ENCODE measurements at places on chromosomes 2 and 18. TPM values are rescaled to one million over a fixed set of nuclear protein-coding genes. Genes with fewer than 3 reads are reported as not detected.
A peak's percentile ranks its signal among the peaks of the same experiment; 100 is the strongest.

ANKRD30BL gene
- total RNA-seq, result not detected

CAVIN2 gene
- total RNA-seq, result 54.0 TPM

DNA sequence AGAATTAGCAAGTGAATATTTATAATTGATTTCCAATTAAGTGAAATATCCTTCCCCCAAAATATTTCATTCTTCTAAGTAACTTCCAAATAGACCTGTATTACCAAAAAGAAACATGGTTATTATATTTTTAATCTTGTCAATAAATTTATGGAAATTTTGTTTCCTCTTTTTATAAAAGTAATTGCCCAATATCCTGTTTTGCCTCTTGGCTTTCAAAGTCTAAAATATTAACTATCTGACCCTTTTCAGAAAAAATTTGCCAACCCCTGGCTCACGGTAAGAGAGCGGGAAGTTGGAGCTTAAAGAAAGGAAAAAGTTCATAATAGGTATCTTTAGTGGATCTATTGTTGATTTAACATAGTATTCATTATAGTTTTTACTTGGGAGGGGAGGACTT, 20.4 kb upstream of the SANBR start:
- H3K4me1 ChIP-seq, result no peaks in the 10 kb centered on the region
- peak overlapping the region; percentile 1 for H3K27ac ChIP-seq
- no peaks in the 10 kb centered on the region for H3K27me3 ChIP-seq

- no peak overlapping the region for H3K4me3 ChIP-seq
- H3K36me3 ChIP-seq, result no peaks in the 10 kb centered on the region
- no peaks in the 10 kb centered on the region for H3K27me3 ChIP-seq
- H3K27ac ChIP-seq, result no peak overlapping the region
- DNase-seq, result no peak
- peaks cover 8% of the 10 kb centered on the region for H3K4me1 ChIP-seq
These were observed 144.7 kb downstream of the FAM210A start for GRCh38 chr18:13581496-13582177.

DNA sequence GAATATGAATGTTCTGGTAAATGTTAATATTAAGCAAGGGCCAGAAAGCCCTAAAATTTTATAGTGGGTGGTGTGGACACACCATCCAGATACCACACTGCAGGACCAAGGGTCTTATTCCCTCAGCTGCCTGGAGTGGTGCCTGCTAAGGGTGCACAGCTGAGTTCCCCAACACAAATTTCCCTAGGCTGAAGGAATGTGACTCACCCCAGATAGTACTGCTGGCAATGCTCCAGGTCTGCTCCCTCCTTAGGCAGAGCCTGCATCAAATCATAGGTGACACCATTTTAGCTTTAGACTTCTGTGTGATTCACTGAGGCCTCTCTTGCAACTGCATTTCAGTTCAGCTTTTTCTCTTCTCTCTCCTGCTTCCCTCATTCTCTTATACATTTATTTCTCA, 321.1 kb downstream of the SATB2 start:
- H3K4me1 ChIP-seq, result no peaks in the 10 kb centered on the region
- H3K4me3 ChIP-seq, result no peak overlapping the region
- H3K36me3 ChIP-seq, result no peaks in the 10 kb centered on the region
- no peak for DNase-seq

CRACDL gene
- total RNA-seq, result 16.2 TPM

DNA sequence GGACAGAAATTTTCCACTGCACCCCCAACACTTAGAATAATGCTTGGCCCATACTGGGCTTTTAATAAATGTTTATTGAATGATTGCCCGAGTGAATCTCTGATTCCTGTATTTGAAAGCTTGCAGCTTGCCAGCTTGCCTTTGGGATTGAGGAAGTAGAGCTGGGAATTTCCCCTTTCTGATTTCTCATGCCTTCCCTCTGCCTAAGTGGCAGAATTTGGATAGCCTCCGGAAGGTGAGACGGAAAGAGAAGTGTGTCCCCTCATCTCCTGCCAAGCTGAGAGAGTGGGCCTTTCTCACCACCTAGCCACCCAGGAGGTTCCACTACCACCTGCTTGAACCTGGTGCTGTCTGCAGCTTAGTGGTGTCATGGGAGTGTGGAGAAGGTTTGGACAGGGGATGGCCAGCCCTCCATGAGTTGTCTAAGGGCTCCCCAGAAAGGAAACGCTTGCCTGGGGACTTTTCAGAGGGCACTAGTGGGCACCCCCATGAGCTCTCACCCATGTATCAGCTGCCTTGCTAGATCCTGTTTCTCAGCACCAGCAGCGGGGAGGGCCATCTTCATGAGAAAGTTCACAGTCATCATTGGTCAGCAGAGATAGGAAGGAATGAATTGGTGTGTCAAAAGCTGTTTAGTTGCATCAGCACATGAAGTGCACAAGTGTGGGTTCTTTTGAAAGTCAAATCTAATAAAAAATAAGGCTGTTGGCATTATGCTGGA, 8.6 kb upstream of the NCOA1 start:
- H3K36me3 ChIP-seq, result no peaks in the 10 kb centered on the region
- no peaks in the 10 kb centered on the region for H3K4me1 ChIP-seq
- DNase-seq, result no peak
- no peaks in the 10 kb centered on the region for H3K27me3 ChIP-seq

DNA sequence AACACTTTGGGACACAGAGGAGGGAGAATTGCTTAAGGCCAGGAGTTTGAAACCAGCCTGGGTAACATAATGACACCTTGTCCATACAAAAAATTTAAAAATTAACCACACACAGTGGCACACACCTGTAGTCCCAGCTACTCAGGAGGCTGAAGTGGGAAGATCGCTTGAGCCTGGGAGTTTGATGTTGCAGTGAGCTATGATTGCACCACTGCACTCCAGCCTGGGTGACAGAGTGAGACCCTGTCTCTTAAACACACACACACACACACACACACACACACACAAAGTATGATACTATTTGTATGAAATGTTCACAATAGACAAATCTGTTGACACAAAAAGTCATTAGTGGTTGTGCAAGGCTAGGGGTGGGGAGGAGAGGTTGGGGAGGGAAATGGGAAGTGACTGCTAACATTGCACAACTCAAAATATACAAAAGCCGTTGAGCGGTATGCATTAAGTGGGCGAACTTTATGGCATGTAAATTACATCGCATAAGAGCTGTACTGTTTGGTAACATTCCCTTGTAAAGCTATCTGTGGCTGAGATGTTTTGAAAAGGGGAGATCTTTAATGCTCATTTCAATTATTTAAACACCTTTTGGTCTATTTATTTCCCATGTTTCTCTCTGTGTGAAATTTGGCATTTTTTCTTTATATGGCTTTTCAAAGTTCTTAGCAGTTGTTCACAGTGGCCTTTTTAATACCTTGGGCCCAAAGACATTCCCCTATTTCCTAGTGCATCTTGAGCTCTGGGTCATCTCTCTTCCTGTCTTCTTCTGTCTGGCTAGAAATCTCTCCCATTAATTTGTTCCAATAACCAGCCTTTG, 58.9 kb upstream of the ZNF516 start:
- H3K27ac ChIP-seq, result peak overlapping the region; percentile 47
- DNase-seq, result peak; percentile 21
- no peak overlapping the region for H3K4me3 ChIP-seq
- H3K27me3 ChIP-seq, result no peaks in the 10 kb centered on the region

GRCh38 chr18:60200558-60200957, 172.0 kb downstream of the MC4R start:
- no peak for DNase-seq
- no peaks in the 10 kb centered on the region for H3K4me1 ChIP-seq

MAB21L4 gene
- not detected for total RNA-seq

Measured in tibial nerve (tissue), 4 donors.